ENCODE measurements at places on chromosomes 6 and 20. TPM values are rescaled to one million over a fixed set of nuclear protein-coding genes. Genes with fewer than 3 reads are reported as not detected.

The C20orf202 gene
- total RNA-seq, result not detected

The ATP6V1G2 gene
- total RNA-seq, result 0.97 TPM

The POM121L2 gene
- not detected for total RNA-seq

The EDN3 gene
- total RNA-seq, result not detected

The TMEM74B gene
- total RNA-seq, result 0.32 TPM

The DCDC2 gene
- 0.15 TPM for total RNA-seq

The DOK5 gene
- 2.4 TPM for total RNA-seq

The TFAP2B gene
- total RNA-seq, result not detected

The C6orf58 gene
- not detected for total RNA-seq

The PPP1R16B gene
- total RNA-seq, result 54.9 TPM

The MAFB gene
- total RNA-seq, result 0.65 TPM

The HAO1 gene
- not detected for total RNA-seq

The IRAK1BP1 gene
- 2.3 TPM for total RNA-seq

The AKIRIN2 gene
- 16.2 TPM for total RNA-seq

The DSP gene
- 0.46 TPM for total RNA-seq

The RBPJL gene
- total RNA-seq, result not detected

The SPEF1 gene
- not detected for total RNA-seq

The TRIM31 gene
- total RNA-seq, result not detected

The TPBG gene
- total RNA-seq, result 6.5 TPM

The ARFRP1 gene
- total RNA-seq, result 41.9 TPM

The MAP3K4 gene
- total RNA-seq, result 28.0 TPM

The LHFPL5 gene
- not detected for total RNA-seq

The SNAI1 gene
- 0.46 TPM for total RNA-seq

The RSPO3 gene
- 5.8 TPM for total RNA-seq

The MPIG6B gene
- not detected for total RNA-seq

The CTSZ gene
- total RNA-seq, result 227 TPM

The LGSN gene
- not detected for total RNA-seq

The CST7 gene
- not detected for total RNA-seq

Data from epithelial cell of umbilical artery (primary cell).